ENCODE measurements at places on chromosomes 13 and 19.

DNA sequence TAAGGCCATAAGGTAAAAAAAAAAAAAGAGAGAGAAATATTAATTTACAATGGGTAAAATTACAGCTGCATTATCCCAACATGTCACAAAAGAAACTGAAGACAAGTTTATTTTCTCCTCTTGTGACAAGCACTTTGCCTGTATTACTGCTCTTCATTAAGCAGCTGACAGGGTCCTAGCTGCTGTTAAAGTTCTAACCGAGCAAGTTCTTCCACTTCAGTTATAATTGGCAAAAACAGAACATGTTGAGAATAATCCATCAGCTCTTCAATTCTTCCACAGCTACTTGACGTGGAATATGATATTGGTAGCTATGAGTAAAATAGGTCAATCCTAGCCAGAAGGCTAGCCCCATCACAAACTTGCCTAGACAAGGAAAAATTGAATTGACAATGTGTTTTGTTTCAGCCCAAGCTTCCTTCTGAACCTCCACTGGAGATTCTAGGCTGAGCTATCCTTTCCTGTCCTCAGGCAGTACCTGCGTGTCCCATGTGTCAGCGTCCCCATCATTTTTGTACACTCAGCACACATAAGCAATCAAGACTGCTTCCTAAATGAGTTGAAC is 32.2 kb upstream of the DOCK9 start:
- no peak for DNase-seq

DNA sequence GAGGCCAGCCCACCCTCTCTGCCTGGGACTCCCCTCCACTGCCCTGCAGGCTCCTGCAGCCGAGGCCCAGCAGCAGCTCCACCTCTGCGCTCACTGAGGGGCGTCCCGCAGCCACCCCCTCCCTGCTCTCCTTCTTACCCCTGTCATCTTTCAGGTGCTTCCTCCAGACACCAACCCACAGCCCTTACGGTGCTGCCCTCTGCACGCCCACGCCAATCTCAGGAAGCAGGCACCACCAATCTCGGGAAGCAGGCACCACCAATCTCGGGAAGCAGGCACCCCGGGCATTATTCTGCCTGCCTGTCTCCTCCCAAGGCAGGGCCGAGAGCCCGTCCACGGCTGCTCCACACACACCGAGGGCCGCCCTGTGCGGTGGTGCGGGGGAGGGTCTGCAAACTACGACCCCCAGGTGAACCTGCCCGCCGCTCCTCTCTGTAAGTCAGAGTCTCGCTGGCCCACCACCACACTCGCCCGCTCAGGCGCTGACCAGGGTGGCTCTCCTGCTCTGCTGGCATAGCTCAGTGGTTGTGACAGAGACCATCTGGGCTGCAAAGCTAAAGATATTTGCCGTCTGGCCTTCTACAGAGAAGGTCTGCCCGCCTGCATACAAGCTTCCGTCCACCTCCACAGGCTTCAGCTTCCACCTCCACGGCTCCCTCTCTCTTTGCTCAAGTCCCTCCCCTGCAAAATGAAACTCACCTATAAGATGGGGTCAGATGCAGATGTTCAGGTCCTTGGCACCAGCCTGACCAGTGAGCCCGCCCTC is 2.9 kb downstream of the LSM7 start:
- no peak for DNase-seq

DNA sequence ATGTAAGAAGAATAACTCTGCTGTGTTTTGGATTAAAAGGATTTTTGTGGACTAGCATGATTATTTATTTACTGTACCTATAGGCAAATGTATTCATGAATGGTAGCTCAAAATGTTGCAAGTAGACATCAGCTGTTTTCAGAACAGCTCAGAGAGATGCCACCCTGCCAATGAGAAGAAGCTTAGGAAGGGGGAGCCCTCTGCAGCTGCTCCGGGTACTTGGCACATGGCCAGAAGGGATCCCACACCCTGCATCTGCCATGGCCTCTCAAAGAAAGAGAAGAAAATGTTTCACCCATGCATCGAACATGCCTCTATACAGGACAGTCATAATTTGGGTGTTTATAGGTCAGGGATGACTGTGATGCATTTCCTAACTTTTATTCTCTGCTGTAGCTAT is 30.5 kb upstream of the MBNL2 start:
- DNase-seq = no peak

DNA sequence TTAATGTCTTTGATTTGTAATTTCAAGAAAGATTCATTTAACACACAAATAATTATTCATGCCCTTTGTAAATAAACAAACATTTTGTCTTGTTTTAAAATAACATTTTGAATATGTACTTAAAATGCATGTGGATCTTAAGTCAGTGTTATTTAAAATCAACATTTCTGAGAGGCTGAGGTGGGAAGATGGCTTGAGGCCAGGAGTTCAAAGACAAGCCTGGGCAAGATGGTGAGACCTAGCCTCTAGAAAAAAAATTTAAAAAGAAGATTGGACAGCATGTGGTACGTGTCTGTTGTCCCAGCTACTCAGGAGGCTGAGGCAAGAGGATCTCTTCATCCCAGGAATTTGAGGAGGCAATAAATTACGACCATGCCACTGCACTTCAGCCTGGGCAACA is 1268.2 kb downstream of the SLITRK1 start:
- DNase-seq = no peak

DNA sequence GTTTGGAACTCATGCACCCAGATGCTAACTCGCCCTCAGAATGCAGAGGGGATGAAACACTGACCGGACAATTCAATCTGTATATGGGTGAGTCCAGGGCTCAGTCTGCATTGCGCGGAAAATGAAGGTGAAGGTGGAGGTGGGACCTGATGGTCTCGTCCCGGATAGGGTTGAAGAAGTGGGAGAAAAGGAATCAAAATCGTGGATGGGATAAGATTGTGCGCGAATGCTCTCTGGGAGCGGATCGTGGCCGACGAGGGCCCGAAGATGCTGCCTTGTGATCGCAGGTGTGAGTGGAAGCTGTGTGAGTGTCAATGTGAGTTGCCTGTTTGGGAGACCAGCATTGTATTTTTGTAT is 594 bp upstream of the ZNF850 start:
- no peak for DNase-seq

GRCh38 chr13:28494504-28494777 is 487 bp downstream of the FLT1 start:
- peak; percentile 6 for DNase-seq

- no peak for DNase-seq
Measured at GRCh38 chr13:34108410-34108809, 290.5 kb downstream of the RFC3 start.
